H7 (cell line): ENCODE measurements at places on chromosomes 5 and 9. TPM values are rescaled to one million over a fixed set of nuclear protein-coding genes. Genes with fewer than 3 reads are reported as not detected.

CER1 gene
- total RNA-seq: 197 and 1,033 TPM in 2 replicates

APBA1 gene
- total RNA-seq: 0.52 and 0.81 TPM in 2 replicates

INSYN2B gene
- not detected in 2 replicates for total RNA-seq

EIF4E1B gene
- 0.33 and 0.97 TPM in 2 replicates for total RNA-seq

SLC44A1 gene
- 30.8 and 35.8 TPM in 2 replicates for total RNA-seq

EGFLAM gene
- total RNA-seq: 1.3 and 1.7 TPM in 2 replicates

MEIKIN gene
- total RNA-seq: not detected in 2 replicates

SMIM27 gene
- total RNA-seq: 7.1 and 16.7 TPM in 2 replicates

CDH10 gene
- total RNA-seq: 0.33 and 0.55 TPM in 2 replicates

OSMR gene
- total RNA-seq: 0.26 and 0.38 TPM in 2 replicates

CCDC152 gene
- 2.9 and 6.6 TPM in 2 replicates for total RNA-seq

C9 gene
- total RNA-seq: not detected in 2 replicates

WNT8A gene
- total RNA-seq: 7.5 and 13.2 TPM in 2 replicates

FOXD4L4 gene
- not detected in 2 replicates for total RNA-seq

NUTM2F gene
- total RNA-seq: 0.69 TPM in 1 of 2 replicates, not detected in the other

OR13C8 gene
- total RNA-seq: not detected in 2 replicates

CDO1 gene
- total RNA-seq: 9.2 and 9.9 TPM in 2 replicates

CDH18 gene
- total RNA-seq: 0.10 TPM in 1 of 2 replicates, not detected in the other

GABRP gene
- total RNA-seq: 2.1 and 2.2 TPM in 2 replicates

TRIM7 gene
- total RNA-seq: 0.07 and 0.92 TPM in 2 replicates

KYAT1 gene
- total RNA-seq: 47.9 and 49.0 TPM in 2 replicates

RASEF gene
- 1.2 TPM in 2 replicates for total RNA-seq

PHF24 gene
- 0.37 and 0.42 TPM in 2 replicates for total RNA-seq

FRRS1L gene
- total RNA-seq: 0.14 and 0.18 TPM in 2 replicates

CCNO gene
- total RNA-seq: 0.35 TPM in 1 of 2 replicates, not detected in the other

SLC31A1 gene
- total RNA-seq: 21.8 and 26.7 TPM in 2 replicates

NPM1 gene
- 2,089 and 3,527 TPM in 2 replicates for total RNA-seq

STK32A gene
- total RNA-seq: 0.35 and 0.78 TPM in 2 replicates

AJM1 gene
- total RNA-seq: 0.14 and 0.52 TPM in 2 replicates

ITGA1 gene
- total RNA-seq: 1.00 and 2.6 TPM in 2 replicates

LHX3 gene
- total RNA-seq: 0.07 TPM in 1 of 2 replicates, not detected in the other
